Mesangial cell (primary cell): ENCODE measurements at places on chromosomes 5 and 9. TPM values are rescaled to one million over a fixed set of nuclear protein-coding genes. Genes with fewer than 3 reads are reported as not detected.

OLFML2A gene
- 13.7 and 104 TPM in 2 replicates for total RNA-seq

KCNN2 gene
- total RNA-seq, result 0.13 TPM in 1 of 2 replicates, not detected in the other

C5orf58 gene
- total RNA-seq, result not detected in 2 replicates

LCN15 gene
- total RNA-seq, result not detected in 2 replicates

PCDH1 gene
- total RNA-seq, result 0.76 and 1.1 TPM in 2 replicates

CSF1R gene
- 0.13 and 0.16 TPM in 2 replicates for total RNA-seq
